ENCODE measurements at places on chromosomes 1 and 21.

DNA sequence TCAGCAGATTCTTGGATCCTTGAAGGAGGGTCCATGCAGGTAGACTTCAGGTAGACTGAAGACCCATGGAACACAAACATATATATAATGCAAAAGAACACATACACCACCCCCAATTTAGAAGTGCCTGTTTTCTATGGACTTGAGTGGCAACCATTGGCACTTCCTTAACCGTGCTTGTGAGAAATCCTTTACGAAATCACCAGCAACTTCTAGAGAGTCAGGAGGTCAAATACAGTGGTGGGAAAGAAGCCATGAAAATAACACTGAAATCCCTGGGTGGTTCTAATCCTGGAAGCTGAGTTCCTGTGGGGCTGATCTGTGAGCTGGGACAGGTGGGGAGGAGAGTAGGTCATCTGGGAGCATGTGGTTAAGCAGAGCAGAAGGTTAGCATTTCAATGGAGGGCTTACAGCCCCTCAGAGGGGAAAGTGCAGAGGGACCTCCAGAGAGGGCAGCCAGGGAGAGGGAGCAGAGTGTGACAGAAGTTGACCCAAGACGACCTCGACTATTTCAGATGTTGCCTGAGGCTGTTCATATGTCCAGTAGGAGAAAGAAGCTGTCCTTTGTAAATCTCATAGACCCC lies 13.0 kb upstream of the IL10 start:
- DNase-seq = no peak

DNA sequence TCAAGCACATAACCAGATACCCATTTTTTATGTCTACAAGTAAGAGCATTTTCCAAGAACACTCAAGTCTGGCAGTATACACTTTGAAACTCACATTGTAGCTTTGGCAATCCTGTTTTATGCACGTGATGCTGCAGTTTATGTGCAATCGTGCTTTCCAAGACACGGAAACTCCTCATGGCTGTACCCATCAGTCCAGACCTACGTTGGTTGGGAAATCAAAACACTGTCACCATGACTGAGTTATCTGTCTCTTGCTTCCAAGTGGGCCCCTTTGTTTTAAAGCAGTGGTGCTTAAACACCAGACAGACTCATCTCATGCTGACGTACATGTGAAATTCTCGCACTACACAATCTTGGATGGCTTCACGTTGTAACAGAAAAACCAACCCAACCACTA lies 192.8 kb downstream of the LTN1 start:
- no peak for DNase-seq

- DNase-seq = no peak
These were observed 977 bp downstream of the TRAF3IP3 start for GRCh38 chr1:209756615-209757445.

DNA sequence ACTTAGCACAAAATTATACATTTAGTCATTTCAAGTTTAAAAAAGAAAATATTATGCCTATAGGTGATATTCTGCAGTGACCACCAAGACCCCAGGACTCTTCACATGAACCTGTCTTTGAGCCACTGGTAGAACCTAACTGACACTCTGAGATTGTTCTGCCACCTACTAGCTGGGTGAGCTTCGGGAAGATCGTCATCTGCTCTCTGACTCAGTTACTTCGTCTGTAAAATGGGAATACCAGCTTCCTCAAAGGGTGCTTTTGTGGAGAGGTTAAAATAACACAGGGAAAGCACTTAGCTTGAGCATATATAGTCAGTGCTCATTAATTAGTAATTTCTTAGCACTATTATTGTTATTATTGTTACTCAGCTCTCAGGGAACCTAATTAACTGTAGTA lies 228.5 kb upstream of the JUN start:
- DNase-seq = no peak

DNA sequence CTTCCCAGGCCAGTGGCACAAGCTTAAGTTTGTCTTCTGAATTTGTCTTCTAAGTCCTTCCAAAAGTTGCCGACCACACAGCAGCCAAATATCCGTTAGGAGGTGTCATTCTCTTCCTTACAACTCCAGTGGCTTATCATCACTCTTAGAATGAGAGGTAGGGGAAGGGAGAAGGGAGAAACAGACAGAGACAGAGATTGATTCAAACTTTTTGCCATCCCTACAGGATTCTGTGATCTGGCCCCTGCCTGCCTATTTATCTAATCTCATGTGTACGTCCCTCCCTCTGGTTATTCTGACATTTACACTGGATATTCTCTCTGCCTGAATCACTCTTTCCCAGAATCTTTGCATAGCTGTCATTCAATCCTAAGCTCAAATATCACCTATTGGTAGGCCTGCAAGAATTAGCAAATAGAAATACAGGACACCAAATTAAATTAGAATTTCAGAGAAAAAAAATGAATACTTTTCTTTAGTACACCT lies 488 bp upstream of the GNL2 start:
- no peak for DNase-seq

DNA sequence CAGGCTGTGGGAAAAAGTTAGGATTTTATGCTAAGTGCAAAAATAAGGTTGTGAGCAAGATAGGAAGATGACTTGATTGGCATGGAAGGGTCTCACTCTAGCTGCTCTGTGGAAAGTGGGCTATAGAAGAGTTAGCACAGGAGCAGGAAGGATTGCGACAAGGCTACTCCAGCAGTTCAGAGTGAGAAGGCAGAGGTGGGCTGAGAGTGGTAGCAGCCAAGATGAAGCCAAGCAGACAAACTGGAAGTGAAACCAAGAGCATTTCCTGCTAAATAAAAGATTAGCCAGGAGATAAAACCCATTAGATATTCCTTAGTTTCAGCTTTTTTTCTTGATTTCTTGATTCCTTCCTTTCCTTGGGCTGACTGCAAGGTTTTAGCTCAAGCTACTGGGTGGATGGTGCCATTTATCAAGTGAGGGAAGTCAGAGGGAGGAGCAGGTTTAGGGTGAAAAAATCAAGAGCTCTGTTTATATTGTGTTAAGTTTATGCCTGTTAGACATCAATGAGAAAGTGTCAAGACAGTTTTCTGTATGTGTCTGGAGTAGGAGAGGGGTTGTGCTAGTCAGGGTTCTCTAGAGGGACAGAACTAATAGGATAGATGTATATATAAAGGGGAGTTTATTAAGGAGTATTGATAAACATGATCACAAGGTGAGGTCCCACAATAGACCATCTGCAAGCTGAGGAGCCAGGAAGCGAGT lies 33.1 kb upstream of the ZNF644 start:
- DNase-seq = no peak

DNA sequence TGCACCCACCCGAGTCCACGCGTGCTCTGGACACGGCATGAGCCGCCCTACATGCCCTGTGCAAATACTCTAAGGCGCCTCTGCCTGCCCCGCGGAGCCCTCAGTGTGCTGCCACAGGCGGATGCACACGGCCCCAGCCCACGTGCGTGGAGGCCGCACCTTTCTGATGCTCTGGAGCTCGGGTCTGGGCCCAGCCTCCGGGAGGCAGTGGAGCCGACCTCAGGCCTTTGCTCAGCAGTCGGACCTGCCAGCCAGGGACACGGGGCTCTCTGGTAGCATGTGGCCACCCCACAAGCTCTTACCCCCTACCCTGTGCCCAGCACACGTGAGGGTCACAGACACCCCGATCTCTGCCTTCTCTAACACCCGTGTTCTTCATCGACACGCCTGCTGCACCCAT lies 2.1 kb downstream of the TMEM240 start:
- no peak for DNase-seq

DNA sequence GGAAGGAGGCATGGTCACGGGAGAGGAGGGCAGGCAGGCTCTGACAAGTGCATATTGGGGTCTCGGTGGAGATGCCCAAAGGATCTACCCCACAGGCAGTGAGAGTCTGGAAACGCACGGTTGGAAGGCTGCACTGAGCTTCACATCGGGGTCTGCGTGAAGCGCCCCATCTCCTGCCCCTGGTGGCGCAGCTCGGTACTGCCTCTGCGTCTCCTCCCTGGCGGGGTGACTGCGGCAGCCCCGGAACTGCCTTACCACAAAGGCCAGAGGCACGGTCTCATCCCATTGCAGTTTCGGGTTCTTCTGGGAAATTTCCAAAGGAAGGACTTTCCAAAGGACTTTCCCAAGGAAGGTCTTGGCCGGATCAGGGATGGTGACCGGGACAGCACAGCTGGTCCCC lies 69.2 kb upstream of the AJAP1 start:
- DNase-seq = no peak

DNA sequence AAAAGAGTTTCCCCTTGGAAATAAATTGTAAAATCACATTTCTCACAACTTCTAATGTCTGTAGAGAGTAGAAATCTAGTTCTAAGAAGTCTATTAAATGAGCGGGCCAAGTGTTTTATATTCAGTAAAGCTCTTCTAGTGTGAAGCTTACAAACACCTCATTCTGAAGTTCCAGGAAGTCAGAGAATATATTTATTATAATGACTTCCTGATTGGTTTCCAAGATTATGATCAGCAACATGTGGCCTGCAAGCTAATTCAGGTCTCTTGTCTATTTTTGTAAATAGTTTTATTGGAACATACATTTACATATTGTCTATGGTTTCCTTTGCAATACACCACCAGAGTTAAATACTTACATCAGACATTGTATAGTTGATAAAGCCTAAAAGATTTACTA lies 603.9 kb downstream of the AMY1C start:
- DNase-seq = no peak

- no peak for DNase-seq
These were observed 1.6 kb downstream of the KCNE1 start for GRCh38 chr21:34510148-34511142.

- DNase-seq = no peak
These were observed 171.1 kb upstream of the EDN2 start for GRCh38 chr1:41655632-41656031.

DNA sequence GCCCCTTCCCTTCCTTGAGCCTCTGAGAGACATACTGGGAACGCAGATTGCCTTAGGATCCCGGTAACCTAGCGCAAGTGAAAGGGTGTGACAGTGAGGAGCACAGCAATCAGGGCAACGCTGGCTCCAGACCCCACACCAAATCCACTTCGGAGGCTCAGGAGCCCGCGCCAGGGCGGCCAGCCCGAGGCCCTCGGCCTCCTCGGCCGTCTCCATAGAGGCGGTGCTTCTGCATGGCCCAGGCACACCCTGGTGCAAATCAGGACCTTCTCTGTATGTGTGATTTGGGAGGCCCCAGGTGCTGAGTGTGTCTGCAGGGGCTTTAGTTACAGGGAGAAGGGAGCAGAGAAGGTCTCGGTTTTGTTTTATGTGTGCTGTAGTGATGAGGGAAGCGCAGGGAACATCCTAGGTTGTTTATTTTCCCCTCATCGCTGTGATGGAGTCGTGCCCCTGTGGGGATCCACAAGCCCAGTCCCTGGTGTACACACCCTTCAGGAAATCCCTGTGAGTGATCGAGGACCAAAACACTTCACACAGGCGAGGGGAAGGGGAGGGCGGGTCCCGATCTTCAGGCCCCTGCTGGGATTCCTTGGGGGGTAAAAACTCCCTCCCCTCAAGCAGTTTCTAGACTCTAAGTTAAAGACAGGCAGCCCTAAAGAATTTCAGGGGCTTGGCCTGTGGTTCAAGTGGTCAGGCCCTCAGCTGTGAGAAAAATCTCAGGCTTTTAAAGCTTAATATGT lies 9.4 kb downstream of the KIAA1614 start:
- no peak for DNase-seq

DNA sequence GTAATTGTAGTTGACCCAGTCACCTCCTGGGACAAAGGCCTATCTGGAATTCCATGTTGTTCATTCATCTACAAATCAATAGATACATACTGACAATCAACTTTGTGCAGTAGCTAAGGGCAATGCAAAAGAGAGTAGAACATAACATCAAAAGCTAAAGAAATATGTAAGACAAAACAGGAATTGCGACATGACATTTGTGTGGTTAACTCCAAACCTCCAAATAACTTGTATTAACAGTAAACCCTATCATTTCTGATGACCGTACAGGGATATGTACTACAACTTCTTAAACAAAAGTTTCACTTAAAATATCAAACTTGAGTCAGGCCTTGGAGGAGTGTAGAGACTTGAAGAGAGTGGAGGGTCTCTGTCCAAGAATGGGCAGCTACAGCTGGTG lies 317.6 kb downstream of the SPATA17 start:
- DNase-seq = no peak

DNA sequence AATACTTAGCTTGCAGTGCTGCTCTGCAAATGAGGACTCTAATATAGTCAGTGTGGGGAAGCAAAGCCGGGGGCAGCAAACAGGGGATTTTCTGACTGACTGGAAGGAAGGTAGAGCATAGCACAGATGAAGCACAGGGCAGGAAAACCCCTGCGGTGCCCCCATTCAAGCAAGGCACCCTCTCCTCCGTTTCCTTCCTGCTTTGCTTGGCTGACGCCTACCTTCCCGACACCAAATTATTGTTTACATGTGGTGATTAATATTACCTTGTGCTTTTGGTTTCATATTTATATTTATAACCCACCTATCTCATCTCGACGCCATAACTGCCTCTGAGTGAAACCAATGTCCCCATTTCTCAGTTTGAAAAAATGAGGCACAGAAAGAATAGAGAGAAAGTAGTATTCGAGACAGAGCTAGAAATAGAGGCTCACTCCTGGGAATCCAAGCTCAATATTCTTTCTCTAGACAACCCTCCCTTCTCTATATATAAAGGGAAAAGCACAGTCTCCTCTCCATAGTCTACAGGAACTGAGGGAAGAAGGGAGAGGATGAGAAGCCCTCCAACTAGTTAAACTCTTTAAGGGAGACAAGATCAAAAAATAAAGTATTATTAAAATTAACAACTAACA lies 41.3 kb downstream of the PIK3C2B start:
- DNase-seq = no peak

DNA sequence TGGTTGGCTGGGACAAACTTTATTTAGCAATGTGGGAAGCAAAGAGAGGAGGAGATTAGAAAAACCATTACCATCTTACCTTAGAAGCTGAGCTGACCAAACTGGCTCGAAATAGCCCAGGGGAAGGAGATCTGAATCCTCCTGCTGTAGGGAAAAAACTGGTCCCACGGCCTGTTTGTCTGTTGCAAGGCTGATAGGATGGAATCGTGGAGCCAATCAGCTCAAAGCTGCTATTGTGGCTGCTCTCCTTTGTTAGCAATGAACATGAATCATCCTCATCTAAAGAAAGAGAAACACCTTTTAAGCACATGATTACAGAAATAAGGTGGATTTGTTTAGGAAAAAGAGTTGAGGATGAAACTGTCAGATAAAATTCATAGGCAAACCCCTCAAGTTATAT lies 21.5 kb downstream of the CLSPN start:
- no peak for DNase-seq

DNA sequence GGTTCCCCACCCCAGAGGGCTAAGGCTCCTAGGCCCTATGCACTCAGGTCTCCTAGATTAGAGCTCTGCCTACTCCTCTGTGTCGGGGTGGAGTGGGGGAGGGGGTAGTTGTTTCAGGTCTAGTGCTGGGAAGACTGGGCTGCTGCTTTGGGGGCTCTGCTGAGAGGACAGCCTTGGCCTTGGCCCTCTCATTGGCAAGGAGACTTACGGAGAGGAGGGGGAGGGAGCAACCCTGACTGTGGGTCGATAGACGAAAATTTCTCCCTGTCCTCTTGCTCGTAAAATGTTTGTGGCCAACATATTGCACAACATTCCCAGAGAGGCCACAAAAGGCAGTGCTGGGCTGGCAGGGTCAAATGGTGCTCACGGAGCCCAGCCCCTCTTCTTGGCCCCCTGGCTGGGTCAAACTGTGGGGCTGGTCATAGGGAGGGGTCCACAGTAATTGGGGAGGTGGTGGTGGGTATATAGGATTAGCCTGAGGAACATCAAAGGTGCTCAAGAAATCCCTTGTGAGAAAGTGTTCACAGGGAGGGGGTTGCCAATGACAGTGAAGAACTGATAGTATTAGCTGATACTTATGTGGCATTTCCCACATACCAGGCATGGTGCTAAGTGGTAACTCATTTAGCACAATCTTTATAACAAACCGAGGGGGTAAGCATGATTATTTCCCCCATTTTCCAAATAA lies 8.5 kb upstream of the DMBX1 start:
- DNase-seq = no peak

GRCh38 chr21:46063227-46063626 lies 34.7 kb upstream of the COL6A2 start:
- no peak for DNase-seq
